ENCODE measurements at places on chromosomes 7 and 10.

GRCh38 chr10:123013456-123014419 is 4.9 kb downstream of the ACADSB start:
- no peak for DNase-seq

DNA sequence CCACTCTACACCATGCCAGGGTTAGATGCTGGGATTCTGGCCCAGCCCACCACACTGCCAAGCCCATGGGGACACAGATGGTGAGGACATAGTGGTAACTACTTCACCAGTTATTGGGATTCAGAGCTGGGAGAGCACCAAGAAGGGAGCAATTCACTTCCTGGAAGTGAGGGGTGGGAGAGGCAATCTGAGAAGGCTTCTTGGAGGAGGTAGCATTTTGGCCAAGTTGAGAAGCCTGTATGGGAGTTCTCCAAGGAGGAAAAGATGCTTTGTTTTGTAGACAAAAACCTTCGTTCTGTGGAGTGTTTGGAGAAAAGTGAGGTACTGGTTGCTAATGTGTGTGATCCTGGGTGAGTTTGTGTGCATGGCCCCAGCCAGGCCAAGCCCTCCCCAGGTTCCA is 3.8 kb upstream of the PRKRIP1 start:
- no peak for DNase-seq

- no peak for DNase-seq
Observed at GRCh38 chr10:43939389-43939938, 290.8 kb upstream of the ZNF32 start.

DNA sequence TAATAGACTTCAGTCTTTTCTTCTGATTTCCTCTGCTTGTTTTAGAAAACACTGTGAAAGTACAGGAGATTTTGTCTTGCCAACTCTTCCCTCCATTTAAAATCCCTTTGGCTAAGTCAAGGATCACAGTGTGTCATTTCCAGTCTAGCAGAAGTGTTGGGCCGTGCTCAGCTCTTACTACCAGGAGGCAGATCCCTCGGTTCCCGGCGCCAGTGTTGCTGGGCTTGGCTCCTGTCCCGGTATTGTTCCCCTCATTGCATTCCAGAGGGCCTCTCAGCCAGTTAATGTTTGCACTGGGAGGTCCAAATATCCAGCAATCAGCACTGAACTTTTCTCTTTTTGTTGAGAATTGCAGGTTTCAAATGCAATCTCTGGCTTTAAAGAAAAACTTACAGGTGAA is 612.1 kb upstream of the MGMT start:
- no peak for DNase-seq

- DNase-seq, result no peak
Observed at GRCh38 chr7:139230484-139230773, 608 bp upstream of the UBN2 start.

DNA sequence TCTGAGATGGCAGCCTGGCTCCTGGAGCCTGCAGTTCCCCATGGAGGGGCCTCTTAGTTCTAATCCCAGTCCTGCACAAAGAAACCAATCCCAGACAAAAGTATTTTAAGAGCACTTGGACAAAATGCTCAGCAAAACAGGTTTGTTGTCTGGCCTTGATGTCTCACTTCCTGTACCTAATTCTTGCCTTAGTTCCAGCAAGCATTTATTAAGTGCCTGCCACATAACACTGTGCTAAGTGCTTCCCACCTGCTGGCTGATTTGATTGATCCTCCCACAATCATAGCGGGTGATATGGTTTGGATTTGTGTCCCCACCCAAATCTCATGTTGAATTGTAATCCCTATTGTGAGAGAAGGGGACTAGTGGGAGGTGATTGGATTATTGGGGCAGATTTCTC is 65.7 kb upstream of the HABP2 start:
- DNase-seq, result no peak

- DNase-seq, result peak; percentile 46
Observed at GRCh38 chr7:114539575-114539974, 125.0 kb downstream of the FOXP2 start.

- DNase-seq, result no peak
Observed at GRCh38 chr10:105187243-105187642, 546.2 kb downstream of the SORCS3 start.

- DNase-seq, result no peak
Observed at GRCh38 chr7:82625377-82625776, 181.8 kb upstream of the CACNA2D1 start.

GRCh38 chr10:120483006-120483405 is 26.0 kb downstream of the PLPP4 start:
- DNase-seq, result no peak

DNA sequence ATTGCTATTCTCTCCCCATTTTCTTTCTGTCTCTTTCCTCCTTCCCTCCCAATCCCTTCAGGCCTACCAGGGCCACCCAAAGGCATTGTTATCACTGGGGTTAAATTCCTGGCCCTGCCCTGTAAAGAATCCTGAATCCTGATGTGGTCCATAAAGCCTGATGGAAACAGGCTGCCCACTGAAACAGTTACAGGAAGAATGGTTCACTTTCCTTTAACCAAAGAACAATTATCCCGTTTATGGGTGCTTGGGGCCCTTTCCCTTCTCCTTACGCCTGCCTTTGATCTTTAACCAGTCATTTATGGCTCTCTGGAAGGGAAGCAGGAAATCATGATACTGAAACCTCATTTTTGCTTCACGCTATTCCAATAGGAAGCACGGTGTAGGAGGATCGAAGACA is 273.1 kb upstream of the NEBL start:
- no peak for DNase-seq

GRCh38 chr7:129952086-129952652 is 591 bp downstream of the UBE2H start:
- DNase-seq, result peak; percentile 36

DNA sequence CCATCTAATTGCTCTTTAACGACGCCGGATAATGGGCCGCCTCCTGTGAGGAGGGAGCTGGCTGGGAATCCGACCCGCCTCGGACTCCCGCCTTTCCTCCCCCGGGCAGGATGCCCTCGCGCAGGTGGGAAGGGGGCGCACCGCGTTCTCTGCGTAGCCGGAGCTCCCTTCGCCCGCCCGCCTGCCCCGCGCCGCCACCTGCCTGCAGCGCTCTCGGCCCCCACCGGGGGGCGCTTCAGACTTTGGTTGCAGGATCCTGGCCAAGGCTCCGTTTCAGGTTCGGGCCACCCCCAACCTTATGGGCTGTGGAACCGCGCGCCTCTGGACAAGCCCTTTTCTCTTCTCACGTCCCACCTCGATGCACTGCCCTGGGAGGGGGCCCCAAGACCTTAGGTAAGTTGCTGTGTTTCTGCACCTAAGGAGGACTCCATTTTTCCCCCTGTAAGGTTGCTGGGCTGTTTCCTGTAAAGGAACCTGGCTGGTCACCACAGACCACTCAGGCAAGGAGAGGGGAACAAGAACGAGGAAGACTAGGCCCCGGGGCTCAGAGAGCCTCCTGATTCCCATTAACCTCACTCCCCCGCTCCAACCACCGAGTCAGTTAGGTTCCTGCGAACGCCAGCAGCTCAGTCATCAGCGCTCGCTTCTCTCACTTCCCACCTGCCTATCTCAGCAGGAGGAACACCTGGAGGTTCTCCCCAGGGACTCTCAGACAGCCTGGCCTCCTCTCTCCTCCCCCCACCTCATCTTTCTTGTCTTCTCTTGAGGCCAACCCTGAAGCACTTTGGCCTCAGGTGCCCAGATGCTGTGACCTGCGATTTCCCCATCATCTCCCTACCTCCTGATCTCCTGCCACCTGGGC is 11.3 kb upstream of the KAZALD1 start:
- peak; percentile 98 for DNase-seq

- no peak for DNase-seq
Observed at GRCh38 chr7:1593091-1593866, 23.4 kb upstream of the PSMG3 start.

DNA sequence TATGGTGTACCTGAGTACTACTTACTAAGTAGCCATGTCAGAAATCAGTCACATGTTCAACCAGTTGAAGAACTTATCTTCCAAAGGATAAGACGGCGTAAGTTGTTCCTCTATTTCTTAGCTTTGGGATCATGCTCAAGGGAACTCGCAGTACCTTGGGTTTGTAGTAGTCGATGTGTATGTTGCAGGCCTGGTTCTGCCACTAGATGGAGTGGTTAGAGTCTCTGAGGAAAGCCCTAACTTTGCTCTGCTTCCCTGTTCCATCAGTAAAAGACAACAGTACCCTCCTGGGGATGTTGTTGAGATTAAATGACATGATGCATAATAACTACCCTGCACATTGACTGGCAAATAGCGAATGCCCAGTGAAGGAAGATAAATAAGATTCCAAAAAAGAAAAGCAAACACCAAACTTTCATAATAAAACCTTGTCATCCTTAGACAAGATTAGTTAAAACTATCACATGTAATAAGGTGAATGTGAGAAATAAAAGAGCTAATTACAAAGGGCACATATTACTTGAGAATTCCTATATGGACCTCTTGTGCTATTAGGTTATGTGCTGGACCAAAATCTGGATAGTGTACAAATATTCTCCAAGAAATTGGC is 165.9 kb downstream of the ABCA13 start:
- DNase-seq, result peak; percentile 1

GRCh38 chr10:32054094-32054493 is 2.1 kb downstream of the KIF5B start:
- peak; percentile 19 for DNase-seq

GRCh38 chr10:125881192-125881591 is at the start of gene DHX32:
TSS of gene DHX32 (minus strand) at chr10:125881292. CDS start at chr10:125880824, 468 bp downstream.
- DNase-seq, result no peak

DNA sequence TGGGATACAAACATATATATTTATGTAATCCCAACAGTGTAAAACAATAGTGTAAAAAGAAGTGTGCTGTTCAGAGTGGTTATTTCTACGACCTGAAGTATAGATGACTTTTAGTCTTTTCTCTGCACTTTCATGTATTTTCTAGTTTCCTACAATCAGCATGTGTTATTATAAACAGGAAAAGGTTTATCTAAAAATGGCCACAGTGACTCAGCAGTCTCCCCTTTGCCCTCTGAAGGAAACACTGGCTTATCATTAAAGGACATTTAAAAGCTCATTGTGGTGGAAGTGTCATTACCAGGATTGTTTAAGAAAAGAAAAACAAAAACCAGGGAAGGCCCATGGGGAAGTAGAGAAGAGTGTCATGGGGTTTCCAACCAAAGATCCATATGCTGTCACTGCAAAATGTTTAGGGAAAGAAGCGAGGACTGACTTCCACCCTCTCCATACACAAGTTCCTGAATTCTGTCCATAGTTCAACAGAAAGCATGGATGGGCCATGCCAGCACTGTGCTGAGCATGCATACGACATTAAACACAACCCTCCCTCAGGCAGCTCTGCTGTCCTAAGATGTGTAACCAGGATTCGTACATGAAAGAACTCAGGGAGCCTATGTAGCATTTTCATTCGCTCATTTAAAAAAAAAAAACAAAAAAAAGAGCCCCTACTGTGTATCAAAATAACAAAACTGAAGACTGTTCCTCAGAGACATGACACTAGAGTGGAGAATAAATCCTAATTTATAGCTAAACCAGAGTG is 10.2 kb downstream of the CYREN start:
- no peak for DNase-seq

DNA sequence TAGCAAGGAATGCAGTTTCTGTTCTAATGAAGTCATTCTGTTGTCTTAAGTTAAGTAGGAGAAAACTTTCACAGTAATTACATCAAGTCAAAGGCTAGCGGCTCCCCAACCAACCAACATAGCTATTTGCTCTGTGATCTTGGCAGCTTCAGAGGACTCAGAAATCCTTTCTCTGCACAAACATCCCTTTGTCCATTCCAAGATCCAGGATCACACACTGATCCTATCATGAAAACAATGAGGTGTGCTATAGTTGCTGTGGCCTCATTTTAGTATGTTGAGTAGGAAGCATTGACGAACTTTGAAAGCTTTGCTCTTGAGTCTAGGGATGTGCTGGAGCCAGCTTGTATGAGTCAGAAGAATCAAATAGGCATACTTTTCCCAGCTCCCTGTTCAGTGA is 218.2 kb upstream of the PRSS58 start:
- no peak for DNase-seq

DNA sequence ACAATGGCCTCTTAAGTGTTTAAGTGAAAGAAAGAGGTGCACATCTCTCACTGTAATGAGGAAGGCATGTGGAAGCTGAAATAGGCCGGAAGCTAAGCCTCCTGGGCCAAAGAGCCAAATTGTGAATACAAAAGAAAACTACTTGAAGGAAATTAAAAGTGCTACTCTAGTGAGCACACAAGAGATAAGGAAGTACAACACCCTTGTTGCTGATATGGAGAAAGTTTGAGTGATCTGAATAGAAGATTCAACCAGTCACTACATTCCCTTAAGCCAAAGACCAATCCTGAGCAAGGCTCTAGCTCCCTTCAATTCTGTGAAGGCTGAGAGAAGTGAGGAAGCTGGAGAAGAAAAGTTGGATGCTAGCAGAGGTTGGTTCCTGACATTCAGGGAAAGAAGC is 8.2 kb downstream of the DKK1 start:
- no peak for DNase-seq

DNA sequence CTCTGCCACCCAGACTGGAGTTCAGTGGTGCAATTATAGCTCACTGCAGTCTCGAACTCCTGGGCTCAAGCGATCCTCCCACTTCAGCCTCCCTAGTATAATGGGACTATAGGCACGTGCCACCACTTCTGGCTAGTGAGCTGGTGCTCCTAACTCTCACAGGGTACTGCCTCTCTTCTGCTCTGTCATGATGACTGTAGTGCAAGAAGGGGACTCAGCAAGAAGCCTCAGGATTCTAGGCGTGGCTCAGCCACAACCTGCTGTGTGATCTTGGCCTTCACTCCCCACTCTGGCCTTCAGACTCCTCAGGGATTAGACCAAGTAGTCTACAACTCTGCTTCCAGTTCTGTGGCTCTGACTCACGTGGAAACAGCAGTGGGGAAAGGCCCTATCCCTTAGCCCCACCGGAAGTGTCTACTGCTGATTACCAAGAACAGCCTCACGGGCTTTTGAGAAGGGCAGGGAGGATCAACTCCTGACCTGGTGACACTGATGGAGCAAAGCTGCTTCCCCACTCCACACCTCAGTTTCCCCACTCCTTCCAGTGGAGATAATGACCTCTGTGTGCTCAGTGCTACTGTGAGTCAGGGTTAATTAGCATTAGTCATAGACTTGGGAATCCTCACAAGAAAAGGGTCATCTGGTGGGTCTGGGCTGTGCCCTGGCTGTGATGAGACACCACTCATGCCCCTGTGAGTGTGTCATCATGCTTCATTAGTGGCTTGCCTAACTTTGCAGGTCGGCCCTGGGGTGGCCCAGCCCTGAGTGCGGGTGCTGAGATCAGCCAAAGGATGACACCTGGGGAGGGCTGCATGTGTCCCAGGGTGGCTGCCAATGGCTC is 41.1 kb downstream of the ZC3HC1 start:
- no peak for DNase-seq

DNA sequence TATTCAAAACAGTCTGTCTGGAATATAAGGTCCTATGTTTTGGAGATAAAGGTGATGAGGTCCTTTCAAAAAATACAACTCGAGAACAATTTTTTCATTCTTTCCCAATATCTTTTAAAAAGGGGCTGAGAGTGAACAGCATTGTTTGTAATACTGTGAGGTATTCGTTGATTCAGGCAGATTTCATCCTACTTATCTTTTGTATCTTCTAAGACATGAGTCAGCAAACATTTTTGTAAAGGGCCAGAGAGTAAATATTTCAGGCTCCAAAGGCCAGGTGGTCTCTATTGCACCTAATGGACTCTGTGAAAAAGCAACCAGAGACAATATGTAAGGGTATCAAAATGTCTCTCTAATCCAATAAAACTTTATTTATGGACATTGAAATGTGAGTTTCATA is 8.1 kb upstream of the ANK3 start:
- DNase-seq, result no peak

- no peak for DNase-seq
Observed at GRCh38 chr7:119254742-119255141, 1018.2 kb upstream of the KCND2 start.

GRCh38 chr10:124619195-124619594 is 125.0 kb downstream of the FAM53B start:
- DNase-seq, result no peak

All from NCI-H146 (cell line).